ENCODE measurements at places on chromosomes 1 and 21. TPM values are rescaled to one million over a fixed set of nuclear protein-coding genes. Genes with fewer than 3 reads are reported as not detected.

The DCST1 gene
- total RNA-seq: 0.17 TPM

The FNBP1L gene
- total RNA-seq: 21.7 TPM

The CD52 gene
- total RNA-seq: not detected

The KCNK1 gene
- total RNA-seq: 7.6 TPM

The NIT1 gene
- total RNA-seq: 27.4 TPM

The KCNN3 gene
- total RNA-seq: 0.34 TPM

The EPB41 gene
- total RNA-seq: 14.5 TPM

The SLAMF6 gene
- total RNA-seq: not detected

The PGLYRP3 gene
- total RNA-seq: not detected

The CENPF gene
- total RNA-seq: 67.4 TPM

The CDC7 gene
- 19.2 TPM for total RNA-seq

GRCh38 chr1:88983791-88984559 lies 8.5 kb downstream of the KYAT3 start:
- peak; percentile 47 for DNase-seq

DNA sequence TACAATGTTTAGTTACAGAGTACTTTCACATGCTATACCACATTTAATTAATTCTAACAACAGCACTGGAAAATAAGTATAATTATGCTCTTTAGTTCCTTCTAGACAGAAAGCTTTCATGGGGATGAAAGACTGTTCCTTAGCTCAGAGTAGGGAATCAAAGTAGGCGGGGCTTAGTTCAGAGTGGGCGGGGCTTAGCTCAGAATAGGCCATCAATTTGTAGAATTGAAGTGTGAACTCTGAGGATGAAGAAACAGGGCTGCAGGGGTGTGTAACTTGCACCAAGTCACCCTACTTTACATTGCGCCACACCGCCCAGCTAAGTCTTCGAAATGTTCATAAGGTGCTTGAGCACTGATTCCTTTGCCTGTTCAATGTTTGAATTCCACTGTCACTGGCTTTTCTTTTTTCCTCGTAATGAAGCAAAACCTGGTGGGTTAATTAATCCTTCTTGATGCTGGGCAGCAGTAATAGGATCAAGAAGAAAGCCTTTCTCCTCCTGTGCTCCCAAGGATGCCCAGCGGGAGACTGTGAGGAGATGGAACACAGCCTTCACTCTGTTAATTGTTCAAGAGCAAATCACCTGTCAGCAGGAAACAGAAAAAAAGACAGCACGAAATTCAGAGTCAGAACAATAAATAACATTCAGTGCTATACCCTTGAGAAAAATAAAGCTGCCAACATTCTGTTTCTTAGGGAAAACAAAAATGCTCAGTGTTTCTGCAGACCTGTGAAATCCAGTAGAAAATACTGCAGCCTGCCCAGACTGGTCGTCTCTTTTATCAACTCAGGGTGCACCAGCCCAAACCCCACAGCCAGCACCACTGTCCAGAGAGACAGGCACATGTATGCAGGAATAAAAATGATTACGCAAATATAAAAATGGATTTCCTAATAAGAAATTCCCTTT lies 66.5 kb upstream of the CAMK1G start:
- DNase-seq: no peak

- DNase-seq: no peak
These were observed 49.2 kb downstream of the TUT4 start for GRCh38 chr1:52503706-52504105.

GRCh38 chr1:221858818-221859611 lies 117.1 kb upstream of the DUSP10 start:
- DNase-seq: peak; percentile 97

DNA sequence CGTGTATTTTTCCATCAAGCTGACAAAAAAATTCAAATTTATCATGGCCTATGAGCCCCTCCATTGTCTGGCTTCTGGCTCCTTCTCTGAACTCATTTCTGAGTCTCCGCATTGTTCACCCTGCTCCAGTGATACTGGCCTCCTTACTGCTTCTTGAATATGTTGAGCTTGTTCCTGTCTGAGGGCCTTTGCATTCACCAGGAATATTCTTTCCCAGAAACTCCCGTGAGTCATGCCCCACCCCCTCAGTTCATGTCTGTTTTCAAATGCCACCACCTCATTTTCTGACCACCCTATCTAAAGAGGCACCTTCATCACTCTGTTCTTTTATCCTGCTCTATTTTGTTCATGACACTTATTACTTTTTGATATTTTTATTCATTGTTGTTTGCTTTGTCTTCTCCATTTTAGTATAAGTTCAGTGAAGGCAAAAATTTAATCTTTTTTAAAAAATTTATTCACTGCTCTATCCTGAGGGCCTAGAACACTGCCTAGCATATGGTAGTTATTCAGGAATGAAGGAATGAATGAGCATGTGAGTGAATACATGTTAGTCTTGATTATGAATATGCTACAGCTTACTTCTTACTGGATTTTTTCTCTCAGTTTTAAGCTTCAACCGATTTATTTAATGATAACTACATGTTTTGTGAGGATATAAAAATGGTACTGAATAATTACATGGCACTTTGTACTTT lies 140.4 kb upstream of the C1orf105 start:
- DNase-seq: peak; percentile 44

DNA sequence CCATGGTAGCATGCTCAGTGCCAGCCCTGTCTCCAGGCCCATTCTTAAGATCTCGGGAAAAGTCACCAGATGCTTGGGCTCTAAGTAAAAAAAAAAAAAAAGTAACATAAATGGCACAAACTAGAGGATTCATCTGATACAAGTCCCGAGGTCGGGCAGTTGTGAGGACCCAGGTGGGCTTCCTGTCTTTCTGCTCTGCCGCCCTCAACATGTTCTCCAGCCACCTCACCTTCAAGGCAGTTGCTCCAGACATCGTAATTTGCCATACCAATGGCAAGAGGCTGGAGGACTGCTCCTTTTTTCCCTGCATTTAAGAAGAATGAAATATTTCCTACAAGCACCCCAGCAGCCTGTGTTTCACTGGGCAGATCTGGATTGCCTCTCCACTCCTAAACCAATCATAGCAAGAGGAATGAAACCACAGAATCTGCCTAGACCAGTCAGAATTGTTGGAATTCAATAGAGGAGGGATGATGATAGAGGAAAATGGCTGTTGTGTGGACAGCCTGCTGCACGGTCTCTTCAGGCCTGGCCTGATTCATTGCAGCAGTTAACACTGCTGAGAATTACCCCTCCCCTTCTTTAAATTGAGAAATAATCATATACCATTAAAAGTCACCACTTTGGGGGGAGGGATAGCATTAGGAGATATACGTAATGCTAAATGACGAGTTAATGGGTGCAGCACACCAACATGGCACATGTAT lies 5.4 kb downstream of the HMGN2 start:
- DNase-seq: no peak

GRCh38 chr1:25197235-25197975 lies 34.9 kb downstream of the SYF2 start:
- no peak for DNase-seq

DNA sequence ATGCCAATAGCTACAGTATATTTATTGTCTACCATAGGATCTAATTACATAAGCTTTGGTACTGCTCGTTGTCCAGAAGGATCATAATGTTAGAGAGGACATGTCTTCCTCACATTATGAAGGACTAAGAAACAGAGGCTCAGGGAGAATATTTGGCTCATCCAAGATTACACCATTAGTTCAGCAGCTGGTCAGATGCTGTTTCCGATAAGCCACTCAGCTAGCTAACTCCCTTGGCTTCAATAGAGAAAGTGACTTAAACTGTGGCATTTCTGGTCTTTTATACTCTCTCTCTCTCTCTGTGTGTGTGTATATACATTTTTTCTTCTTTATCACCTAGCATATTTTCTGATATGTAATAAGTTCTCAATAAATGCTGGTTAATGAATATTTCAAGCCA lies 70.4 kb downstream of the DDR2 start:
- no peak for DNase-seq

DNA sequence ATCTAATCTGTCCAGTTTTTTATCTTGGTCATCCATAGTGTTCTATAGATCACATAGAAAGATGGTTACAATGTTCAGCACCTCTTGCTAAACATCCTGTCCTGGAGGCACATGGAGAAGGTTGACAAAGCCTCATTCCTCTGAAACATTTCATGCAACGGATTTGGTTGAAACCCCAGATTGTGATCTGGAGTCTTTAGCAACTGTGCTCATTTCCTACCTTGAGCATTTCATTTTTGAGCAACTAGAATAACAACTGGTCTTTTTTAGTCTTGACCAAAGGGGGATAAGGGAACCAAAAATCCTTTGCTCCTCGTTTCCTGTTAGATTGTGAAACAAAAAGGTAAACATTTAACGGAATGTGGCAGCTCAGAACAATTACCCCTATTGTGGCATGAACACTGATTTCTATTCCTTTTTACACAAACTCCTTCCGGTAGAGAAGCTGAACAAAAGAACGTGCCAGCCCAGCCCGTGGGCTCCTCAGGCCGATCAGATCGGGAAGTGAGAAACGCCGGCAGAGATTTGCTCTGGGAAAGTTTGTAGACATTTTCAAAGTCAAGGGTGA lies 94.7 kb upstream of the ERRFI1 start:
- peak; percentile 78 for DNase-seq

- peak; percentile 78 for DNase-seq
These were observed at the start of gene HLX for GRCh38 chr1:220879076-220879508. Gene HLX, plus strand, starts transcription at chr1:220879443. Its CDS starts 415 bp downstream, at chr1:220879858.

GRCh38 chr1:42723511-42723910 lies 16.5 kb downstream of the CLDN19 start:
- peak; percentile 37 for DNase-seq

DNA sequence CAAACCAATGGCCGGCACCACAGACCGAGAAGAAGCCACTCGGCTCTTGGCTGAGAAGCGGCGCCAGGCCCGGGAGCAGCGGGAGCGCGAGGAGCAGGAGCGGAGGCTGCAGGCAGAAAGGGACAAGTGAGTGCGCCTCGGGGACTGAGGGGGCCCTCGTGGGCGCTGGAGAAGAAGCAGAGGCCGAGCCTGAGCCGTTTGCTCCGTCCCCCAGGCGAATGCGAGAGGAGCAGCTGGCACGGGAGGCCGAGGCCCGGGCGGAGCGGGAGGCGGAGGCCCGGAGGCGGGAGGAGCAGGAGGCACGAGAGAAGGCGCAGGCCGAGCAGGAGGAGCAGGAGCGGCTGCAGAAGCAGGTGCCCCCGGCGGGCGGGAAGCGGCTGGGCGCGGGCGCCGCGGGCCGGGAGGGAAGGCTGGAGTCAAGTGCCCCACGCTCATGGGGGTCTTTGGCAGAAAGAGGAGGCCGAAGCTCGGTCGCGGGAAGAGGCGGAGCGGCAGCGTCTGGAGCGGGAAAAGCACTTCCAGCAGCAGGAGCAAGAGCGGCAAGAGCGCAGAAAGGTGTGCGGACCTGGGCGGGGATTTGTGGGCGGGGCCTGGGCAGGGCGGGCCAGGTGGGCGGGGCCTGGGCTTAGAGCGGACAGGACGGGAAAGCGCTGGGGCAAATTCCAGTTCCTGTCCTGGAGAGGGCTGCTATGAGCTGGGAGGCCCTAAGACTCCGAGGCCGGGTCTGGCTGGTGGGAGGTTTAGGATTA lies 22.7 kb downstream of the MAP7D1 start:
- DNase-seq: no peak

- no peak for DNase-seq
These were observed 61.2 kb downstream of the CCDC30 start for GRCh38 chr1:42524330-42524729.

DNA sequence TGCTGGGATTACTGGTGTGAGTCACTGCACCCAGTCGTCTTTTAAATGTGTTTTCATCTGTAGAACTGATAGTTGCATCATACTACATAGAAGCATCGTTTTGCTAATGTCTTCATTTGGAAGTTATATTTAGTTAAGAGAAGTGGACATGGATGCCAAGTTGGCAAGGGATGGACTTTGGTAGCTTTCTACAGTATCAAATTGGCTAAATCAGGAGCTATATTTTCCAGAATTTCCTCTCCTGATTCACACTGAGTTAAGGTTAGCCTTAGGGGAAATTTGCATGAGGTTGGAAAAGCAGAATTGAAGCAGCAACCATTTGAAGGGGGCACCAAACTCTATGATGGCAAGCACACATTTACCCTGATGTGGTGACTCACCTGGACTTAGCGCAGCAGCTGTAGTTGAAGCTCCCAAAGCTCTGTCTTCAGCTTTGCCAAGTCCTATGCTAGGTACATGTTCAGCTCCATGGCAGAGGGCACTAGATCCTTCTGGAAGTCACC lies 43.9 kb downstream of the DUSP10 start:
- DNase-seq: no peak

DNA sequence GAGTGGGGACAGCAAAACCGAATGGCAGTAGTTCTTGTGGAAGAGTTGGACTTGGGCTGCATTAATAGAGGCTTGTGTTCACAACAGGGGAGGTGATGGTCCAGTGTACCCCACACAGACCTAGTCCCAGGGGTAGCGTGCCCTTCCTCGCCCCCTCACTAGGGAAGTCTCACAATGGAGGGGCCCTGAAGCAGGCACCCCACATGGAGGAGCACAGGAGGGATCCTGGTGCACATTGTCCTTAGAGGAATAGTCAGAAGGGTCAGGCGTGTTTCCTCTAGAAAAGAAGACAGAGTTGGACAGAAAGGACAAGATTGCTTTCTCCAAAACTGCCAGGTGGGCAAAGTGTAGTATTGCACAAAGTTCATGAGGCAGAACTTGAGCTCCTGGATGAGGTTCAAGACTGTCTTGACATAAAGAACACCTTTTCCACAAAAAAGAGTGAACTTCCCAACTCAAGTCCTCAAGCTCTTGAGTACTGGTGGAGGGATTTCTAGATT lies 23.3 kb downstream of the ETNK2 start:
- DNase-seq: no peak

DNA sequence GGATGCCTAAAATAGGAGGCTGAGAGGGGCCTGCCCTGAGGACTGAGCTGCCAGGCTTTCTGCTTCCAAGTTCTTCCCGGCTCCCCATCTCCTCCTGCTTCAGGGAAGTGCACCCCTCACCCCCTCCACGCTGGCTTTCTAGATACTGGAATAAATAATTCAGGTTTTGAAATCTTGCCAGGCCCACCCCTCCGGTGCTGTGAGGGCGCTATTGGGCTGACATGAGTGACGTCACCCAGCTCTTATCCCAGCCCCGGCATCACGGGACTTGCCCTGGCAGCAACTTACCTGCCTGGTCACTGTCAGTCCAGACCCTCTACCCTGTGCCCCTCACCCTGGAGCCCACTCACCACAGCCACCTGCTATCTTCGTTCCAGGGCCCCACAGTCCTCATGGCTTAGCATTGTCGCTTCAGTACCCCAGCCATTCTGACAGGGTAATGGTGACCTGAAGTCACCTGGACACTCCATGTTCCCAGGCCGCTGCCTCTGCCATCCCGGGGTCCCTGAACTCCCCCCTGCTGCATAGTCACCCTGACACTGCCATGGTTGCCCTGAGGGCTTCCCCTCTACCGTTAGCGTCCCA lies 819 bp upstream of the GPR3 start:
- peak; percentile 35 for DNase-seq

Data from HT1080 (cell line).